Activated CD4-positive, alpha-beta T cell treated with anti-CD3 and anti-CD28 coated beads, Interleukin-2, amount 10 ng/mL, durations not matched to agents 7 days and 5 days (primary cell): ENCODE measurements at places on chromosomes 6 and 20. TPM values are rescaled to one million over a fixed set of nuclear protein-coding genes. Genes with fewer than 3 reads are reported as not detected.

PAK5 gene
- total RNA-seq, result not detected

CNKSR3 gene
- total RNA-seq, result not detected

CCM2L gene
- total RNA-seq, result not detected

SPTLC3 gene
- total RNA-seq, result 1.2 TPM

FLRT3 gene
- not detected for total RNA-seq
